ENCODE measurements at places on chromosomes 16 and 17. TPM values are rescaled to one million over a fixed set of nuclear protein-coding genes. Genes with fewer than 3 reads are reported as not detected.

The VTN gene
- not detected for total RNA-seq

The KRTAP2-3 gene
- not detected for total RNA-seq

The KRT32 gene
- total RNA-seq, result not detected

The FTSJ3 gene
- 43.0 TPM for total RNA-seq

The OR2C1 gene
- not detected for total RNA-seq

The KLHL10 gene
- total RNA-seq, result 0.36 TPM

The NPIPB6 gene
- 2.9 TPM for total RNA-seq

The ASB16 gene
- total RNA-seq, result not detected

The RSL1D1 gene
- 126 TPM for total RNA-seq

The TM4SF5 gene
- total RNA-seq, result not detected

The DPEP1 gene
- total RNA-seq, result 0.29 TPM

The TBC1D3I gene
- 0.36 TPM for total RNA-seq

The C16orf89 gene
- 0.59 TPM for total RNA-seq

The ARL5C gene
- not detected for total RNA-seq

The KRT12 gene
- not detected for total RNA-seq
